ENCODE measurements at places on chromosomes 3 and 15.

GRCh38 chr15:32993285-32993684, 201.2 kb downstream of the FMN1 start:
- no peak for DNase-seq

DNA sequence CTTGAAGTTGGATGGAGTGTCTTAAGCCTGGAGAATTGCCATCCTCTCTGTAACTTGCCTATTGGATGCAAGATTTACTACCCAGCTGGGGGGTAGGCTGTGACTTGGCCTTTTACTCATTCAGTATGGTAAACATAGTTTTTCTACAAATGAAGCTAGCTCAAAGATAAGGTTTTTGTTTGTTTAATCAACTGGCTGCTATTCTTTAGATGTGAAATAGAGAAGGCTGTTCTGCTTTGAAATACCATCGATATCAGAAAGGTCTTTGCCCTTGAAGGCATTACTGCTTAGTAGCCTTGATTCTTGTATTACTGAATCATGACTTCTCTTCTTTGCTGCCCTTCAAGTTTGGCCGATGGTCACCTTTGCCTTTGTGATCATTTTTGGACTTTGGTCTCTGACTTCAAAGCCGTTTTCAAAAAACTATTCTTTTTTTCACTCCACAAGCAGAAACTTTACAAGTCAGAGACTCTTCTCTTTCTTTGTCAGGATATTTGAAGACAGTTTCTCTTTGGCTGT, 83.1 kb downstream of the GAP43 start:
- DNase-seq, result no peak

GRCh38 chr3:19866751-19867347, 67.2 kb downstream of the EFHB start:
- peak; percentile 13 for DNase-seq

GRCh38 chr3:100882571-100882984, 110.6 kb downstream of the ABI3BP start:
- no peak for DNase-seq

DNA sequence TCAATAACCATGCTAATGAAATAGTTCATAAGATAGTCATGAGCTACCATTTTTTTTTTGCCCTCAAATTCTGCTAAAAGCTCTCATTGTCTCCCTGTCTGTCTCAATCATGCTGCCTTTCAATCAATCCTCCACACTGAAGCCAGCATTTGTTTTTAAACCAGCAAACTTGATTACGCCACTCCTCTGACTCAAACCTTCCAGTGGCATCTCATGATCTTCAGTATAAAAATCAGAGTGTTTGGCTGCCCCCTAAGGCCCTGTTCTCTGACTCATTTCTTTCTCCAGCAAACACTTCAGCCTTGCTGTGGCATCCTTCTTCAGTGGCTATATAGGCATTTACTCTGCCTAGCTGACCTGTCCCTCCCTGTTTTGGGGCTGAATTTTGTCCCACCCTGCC, 36.0 kb upstream of the EOMES start:
- DNase-seq, result no peak

DNA sequence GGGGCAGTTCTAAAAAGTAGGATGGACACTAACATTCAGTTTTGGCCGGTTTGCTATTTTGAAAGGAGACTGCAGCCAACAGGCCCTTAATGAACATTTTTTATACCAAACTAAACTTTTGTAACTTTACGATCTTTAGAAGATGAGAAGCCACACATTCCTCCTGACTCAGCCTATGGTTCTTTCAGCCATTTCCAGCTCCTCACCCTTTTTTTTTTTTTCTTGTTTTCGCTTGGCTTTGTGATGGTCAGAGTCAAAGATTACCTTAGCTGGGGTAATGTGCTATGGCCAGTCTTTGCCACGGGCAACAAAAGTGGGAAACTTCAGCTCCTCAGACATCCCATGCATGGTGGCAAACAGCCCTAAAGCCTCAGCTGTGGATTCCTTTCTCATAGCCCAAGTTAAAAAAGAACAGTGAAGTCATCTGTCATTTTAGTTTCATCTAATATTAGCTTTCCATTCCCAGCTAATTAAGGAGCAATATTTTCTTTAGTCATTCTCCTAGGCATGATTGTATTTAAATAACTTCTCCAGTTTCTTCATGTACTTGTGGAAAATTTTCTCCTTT, 368.7 kb downstream of the MFSD1 start:
- DNase-seq, result no peak

DNA sequence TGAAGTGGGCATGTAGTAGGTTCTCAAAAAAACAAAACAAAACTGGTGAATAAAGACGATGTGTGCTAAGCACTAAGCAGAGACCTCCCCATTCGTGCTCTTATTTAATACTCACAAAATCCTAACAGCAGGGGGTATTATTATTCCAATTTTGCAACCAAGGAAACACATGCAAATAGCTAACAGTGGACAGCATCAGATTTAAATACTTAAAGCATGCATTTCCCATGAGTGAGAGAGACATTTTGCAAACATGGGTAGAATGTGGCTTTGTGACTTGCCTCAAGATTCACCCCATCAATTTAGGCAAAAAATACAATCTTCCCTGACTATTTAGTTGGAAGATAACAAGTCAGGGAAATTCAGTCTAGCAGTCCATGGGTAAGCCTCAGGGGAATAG, 946.2 kb upstream of the CFAP20DC start:
- DNase-seq, result no peak

DNA sequence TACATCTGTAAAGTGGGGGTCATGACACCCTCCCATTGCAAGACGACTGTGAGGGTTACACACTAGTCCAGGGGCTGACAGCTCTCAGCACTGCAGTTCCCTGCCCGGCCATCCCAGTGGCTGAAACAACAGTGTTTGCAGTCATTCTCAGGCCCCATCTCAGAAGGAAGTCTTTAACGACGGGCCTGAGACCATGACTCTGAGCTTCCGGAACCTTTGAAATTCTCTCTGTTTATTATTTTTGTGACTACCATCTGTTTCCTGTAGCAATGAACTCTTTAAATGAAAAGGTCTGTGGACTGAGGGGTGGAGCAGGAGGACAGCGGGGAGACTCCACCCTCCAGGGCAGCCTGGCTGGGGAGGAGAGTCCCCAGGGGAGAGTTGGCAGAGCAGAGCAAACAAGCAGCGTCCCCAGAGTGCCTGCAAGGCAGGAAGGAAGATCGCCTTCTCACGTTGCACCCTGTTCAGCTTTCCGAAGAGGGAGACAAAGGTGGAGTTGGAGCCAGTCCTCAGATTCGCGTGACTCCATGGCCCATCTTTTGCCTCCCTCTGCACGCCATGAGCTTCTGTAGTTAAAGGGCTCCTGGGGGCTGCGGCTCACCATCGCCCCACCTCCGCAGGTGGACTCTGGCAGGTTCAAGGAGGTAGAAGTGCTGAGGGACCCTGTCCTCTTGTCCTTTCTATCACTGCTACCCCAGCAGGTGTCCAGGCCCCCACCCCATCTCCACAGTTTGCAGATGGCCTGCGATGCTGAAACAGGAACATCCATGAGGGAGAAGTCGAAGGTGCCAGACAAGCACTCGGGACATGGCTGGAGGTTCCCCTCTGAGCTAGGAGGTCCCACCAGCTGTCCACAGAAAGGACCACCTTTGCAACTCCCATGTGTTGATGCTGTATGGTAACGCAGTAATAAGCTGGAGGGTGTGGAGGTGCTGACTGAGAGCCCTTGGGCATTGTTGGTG, 525.8 kb upstream of the PROK2 start:
- DNase-seq, result no peak

DNA sequence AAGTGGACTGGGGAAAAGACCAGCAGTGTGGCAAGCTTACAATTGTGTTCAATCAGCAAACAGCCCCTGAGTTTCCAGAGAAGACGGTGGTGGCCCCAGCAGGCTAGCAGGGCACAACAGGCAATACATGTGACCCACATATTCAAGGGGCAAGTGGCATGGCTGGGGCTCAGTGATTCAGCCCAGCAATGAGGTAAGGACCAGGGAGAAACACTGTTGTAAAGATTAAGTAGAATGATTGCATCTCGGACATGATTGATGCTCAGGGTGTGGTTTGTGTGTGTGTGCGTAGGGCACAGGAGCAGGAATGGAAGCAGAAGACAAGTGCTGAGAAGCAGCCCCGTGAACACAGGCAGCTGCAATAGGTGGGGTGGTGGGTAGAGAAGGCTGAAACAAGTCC, 37.9 kb downstream of the KLHL6 start:
- DNase-seq, result no peak

DNA sequence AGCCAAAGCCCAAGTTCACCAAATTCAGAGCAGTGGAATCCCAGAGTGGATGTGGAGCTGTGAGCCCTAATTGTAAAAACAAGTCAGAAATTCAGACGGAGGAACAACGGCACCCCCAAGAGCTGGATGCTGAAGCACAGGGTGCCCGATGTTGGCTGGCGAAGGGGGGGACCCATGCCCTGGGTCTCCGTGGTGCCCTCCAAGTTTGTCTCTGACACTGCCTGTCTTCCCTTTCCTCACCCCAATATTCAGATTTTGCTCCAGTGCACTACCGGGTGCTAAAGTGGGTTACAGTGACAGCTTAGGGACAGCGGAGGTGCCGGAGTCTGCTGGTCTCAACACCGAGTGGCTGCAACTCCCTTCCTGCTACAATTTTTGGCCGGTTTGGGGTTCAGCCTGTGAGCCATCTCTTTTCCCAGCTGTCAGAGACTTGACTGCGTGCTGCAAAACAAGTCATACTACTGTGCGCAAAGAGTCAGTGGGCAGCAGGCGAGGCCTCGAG, 6.6 kb downstream of the GRIP2 start:
- no peak for DNase-seq

DNA sequence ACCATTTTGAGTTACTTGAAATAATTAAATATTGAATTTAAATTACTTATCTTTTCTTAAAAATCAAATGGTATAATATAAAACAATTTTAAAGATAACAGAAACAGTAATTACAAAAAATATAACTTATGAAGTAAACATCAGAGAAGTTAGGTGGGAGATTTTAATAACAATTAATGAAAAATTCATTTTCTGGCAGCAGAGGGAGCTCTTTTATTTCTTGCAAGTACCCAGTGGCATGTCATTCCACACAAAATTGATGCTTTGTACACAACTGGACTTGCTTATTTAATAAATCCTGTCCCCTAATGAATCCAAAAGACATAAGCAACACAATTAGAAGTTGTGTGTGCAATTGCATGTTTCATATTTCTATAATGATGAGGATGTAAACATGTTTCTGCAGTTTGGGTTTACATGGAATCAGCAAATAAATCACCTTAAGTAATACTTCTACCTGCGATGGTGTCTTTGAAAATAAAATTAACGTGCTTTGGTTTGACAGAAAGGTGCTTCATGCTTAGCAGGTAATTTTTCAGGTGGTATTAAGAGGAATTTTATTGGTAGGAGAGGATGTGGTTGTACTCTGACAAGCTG, 861.3 kb downstream of the ZPLD1 start:
- DNase-seq, result no peak

DNA sequence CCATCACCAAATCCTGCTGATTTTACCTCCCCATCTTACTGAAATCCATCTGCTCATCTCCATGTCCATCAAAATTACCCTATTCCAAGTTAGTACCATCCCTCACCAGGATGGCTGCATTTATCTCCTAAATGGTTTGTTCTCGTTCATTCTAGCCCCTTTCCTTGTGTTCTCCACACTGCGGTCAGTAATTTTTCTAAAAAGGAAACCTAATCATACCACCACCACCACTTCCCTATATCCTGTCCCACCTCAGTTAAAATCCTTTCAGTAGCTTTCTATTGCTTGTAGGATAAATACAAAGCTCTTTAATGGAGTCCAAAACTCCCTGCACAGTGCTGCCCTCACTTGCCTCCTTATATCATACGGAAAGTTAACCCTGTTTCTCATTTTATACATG, 51.1 kb downstream of the UACA start:
- no peak for DNase-seq

- DNase-seq, result no peak
Observed at GRCh38 chr15:36951731-36952247, 148.6 kb downstream of the MEIS2 start.

- DNase-seq, result no peak
Observed at GRCh38 chr3:116264546-116265319, 180.6 kb downstream of the LSAMP start.

DNA sequence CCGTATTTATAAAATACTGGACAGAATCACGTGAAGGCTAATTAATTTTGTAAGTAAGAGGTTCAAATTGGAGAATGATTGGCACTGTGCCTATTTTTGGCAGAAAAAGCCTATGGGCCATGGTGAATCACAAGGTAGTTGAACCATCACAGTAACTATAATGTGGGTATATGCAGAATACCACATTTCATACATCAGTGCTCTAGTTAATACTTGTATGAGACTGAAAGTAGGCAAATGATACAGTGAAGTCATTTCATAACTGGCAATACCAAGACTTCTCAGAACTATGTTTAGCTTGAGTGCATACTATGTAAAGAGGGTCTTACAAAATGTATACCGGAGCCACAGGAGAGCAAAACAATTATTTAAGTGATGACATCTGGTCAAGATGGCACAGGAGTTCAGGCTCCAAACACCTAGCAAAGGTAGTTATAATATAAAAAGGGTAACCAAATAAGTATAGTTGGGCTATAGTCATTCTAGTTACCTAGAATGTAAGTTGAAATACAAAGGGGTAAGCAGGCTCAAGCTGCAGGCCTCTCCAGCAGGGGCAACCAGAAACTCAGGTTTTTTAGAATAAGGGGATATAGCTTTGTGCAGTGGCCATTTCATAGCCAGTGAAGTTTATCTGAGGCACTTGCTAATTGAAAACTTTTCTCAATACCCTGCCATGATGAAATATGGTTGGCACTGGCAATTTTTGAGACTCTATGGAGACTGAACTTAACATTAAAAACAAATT, 19.1 kb downstream of the GPR160 start:
- no peak for DNase-seq

GRCh38 chr3:46865031-46865507, 1.8 kb upstream of the MYL3 start:
- DNase-seq, result no peak

DNA sequence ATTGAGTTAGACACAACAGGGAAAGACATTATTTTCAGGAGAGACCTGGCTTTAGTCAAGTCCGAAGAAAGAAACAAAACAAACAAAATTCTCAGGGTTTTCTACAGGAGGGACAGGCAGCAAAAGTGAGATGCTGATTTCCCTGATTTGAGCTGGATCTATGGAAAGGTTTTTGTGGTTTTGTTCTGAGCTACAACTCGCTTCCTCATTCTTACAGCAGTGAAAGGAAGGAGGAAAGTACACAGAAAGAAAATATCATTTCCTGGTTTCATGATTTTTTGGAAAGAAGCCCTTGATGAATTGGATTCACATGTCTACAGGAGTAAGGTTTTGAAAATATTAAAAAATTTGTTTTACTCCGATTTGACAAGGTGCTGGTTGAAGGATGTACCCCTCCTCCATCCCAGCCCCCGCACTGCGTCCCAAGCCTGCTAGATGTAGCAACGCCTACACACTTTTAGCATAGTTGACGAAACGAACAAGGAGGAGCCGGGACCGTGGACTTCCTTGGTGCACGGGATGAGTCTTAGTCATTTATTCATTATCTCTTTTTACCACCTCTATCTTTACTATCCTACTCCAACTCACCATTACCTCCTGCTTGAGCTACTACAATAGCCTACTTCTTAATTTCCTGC, 10.8 kb downstream of the PRICKLE2 start:
- no peak for DNase-seq

All from NCI-H524 treated with DMSO at 0.1 percent for 48 hours (cell line).